ENCODE measurements at places on chromosomes 3 and 15. TPM values are rescaled to one million over a fixed set of nuclear protein-coding genes. Genes with fewer than 3 reads are reported as not detected.

DNA sequence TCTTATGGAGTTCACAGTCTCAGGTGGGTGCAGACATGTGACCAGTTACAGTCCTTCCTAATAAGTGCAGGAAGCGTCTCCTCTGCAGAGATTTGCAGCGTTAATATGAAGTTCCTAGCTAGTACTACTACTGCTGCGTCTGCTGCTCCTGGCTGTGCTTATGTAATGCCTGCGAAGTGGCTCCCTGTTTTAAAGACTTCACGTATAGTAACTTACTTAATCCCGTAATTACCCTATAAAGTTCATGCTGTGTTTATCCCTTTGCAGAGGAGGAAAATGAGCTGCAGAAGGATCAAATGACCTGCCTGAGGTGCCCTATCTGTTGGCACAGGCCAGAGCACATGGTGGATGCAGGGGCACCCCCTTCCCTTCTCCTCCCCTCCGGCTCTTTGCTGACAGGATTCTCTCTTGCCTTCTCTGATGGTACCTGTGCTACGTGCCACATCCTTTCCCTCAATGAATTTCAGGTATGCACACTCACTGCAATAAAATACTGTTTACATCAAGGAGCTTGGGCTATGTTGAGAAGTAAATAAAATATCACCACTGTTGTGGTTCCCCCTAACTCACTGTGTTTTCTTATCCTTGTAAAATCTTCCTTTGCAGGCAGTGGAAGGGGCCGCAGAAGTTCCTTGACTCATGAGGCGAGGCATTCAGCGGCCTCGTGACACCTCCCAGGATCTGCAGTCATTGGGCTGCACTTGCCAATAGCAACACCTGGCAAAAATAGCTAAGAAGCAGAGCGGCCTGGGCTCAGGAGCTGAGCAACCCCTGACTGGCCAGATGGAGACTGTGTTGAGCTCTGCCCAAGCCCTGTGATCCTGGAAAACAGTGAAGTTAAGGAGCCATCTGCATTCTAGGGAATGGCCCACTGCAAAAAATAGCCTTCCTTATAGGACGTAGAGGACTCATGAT is 188.9 kb upstream of the ATP10A start:
- DNase-seq: no peak

GRCh38 chr3:149481056-149481455 is 6.6 kb downstream of the TM4SF4 start:
- DNase-seq: no peak

DNA sequence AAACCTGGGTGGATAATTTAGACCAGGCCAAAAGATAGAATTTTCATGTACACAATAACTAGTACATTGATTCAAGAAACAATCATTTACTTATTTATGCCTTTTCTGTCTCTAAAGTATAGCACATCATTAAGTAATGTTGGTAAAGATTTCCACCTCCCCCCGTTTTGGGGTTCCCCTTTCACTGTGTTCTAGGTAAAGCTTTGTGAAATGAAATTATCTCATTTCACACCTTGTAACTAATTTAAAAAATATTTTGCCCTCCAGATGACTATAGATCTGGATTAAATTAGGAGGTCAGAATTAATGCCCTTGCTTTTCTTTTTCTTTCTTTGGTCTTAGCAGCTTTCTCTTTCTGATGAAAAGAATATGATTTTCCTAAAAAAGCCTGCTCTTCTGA is 328.5 kb upstream of the TBC1D5 start:
- DNase-seq: no peak

DNA sequence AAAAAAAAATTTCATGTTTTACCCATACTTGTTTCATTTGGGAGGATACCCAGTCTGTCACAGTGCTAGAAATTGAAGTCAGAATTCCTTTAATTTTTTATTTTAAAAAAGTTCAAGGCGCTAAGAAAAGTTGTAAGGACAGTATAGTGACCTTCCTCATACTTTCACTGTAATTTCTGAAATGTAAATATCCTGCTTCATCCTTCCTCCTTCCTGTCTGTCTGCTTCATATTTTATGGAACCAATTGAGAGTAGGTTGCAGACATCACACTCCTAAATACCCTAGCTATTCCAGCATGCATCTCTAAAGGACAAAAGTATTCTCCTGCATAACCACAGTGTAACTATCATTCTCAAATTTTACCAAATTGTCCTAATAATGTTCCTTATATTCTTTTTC is 35.8 kb downstream of the CMTM8 start:
- DNase-seq: no peak

- no peak for DNase-seq
Observed at GRCh38 chr3:115469649-115470048, 153.7 kb upstream of the GAP43 start.

DNA sequence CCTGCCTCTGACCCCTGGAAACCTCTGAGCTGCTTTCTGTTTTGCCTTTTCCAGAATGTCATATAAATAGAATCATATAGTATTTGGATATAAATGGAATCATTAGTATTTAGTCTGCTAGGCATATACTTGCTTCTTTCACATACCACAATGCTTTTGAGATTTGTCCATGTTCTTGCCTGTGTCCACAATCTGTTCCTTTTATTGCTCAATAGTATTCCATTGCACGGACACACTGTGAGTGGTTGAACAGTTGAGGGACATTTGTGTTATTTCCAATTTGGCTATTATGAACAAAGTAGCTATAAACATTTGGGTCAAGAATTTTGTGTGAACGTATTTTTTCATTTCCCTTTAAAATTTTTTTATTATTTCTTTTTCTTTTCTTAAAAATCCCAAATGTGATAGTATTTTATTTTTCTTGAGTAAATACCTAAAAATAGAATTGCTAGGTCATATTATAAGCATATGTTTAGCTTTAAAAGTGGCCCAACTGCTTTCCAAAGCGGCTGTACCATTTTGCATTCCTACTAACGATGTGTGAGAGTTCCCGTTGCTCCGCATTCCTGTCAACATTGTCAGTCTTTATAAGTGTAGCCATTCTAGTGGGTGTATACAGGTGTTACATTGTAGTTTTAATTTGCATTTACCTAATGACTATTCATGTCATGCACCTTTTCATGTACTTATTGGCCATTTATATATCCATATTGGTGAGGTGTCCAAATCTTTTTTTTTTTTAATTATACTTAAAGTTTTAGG is 26.5 kb downstream of the WDR53 start:
- DNase-seq: no peak

GRCh38 chr3:53103397-53104296 is 26.6 kb downstream of the RFT1 start:
- DNase-seq: no peak

- DNase-seq: peak; percentile 49
Observed at GRCh38 chr15:42137461-42138261, 18.8 kb downstream of the PLA2G4F start.

DNA sequence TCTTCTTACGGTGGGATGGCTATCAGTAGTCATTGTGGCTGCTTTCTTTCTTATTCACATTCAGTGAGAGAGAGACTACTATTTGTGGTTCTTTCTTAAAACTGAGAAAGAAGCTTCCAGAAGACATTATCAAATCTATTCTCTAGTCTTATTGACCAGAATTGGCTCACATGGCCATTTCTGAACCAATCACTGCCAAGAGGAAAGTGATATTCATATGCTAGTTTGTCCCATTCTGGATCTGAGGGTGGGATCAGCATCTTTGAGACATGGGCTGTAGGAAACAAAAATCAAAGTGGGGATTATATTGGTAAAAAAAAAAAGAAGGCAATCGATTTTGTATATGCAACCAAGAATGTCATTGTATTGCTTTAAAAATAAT is 106.4 kb upstream of the RASGRP1 start:
- DNase-seq: no peak

DNA sequence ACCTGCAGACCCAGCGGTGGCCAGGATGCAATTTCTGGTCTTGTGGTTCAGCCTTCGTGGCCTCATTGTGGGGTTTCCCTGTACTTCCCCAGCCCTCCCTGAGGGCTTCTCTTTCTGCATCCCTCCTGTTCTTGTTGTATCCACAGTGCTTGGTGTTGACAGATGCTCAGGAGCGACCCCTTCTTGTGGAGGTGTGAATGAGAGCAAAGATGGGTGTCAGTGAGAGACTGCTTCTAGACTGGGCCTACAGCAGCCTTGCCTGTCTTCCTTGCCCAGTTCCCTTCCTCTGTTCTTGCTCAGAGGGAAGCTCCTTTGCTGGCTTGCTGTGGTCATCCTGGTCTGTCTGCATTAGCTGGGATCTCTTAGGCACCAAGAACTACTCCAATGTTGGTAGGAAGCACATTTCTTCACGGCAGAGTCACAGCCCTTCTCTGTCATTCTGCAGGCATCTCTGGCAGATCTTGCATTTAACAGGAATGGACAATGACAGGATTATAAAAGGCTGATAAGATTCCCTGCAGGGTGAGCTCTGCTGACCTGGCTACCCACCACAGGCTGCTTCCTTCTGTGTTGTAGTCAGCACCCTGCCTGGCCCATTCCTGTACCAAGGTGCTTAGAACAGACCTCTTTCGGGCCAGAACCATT is 317.8 kb upstream of the C2CD4B start:
- DNase-seq: no peak

DNA sequence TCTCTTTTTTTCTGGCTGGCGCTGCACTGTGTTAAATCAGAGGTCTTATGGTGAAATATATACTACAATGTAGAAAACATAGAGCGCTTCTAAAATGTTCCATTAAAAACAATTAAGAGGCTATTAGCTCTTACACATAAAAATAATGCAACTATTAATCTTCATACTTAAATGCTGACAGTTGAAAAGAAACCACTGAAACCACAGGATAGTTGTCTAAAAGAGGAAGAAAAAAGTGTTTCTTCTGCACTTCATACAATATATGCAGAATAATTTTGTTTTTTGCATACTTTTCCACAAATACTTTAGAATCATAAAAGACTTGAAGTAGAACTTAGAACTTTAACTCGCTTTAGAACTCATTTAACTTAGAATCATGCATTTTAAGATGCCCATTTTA is 170.5 kb downstream of the PYDC2 start:
- DNase-seq: no peak

DNA sequence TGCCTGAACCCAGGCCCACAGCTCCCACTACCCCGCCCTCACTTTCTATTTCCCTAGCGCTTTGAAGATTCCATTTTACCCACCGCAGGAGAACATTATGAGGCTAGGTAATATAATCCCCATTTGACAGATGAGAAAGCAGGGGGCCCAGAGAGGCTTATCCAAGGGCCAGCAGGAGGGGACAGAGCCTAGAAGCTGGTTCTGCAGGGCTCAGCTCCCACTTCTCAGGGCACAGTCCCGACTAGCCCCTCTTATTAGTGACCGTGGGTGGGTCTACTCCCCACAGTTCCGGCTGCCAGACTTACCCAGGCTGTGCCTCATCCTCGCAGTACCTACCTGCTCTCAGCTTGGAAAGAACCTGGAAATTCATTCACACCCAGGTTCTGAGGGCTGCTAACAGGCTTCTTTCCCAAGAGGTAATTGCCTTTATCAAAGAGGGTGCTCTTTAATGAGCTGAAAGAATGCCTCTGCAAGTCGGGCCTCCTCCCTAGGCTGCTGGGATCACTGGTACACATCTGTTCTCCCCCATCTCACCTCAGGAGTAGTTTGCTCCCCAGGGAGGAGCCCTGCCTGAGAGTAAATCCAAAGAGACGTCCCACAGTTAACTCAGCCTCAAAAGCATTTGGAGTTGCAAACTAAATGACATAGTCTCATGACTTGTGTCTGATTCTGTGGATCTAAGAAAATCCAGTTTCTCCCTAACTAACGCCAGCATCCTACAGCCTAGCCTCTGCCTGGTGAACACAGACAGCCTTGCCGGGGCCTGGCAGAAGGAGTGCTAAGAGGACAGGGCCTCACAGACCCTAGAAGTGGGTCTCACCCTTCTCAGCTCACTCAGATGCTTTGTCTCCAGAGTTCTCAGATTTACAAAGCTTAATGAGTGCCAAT is 125.0 kb downstream of the CHSY1 start:
- no peak for DNase-seq

DNA sequence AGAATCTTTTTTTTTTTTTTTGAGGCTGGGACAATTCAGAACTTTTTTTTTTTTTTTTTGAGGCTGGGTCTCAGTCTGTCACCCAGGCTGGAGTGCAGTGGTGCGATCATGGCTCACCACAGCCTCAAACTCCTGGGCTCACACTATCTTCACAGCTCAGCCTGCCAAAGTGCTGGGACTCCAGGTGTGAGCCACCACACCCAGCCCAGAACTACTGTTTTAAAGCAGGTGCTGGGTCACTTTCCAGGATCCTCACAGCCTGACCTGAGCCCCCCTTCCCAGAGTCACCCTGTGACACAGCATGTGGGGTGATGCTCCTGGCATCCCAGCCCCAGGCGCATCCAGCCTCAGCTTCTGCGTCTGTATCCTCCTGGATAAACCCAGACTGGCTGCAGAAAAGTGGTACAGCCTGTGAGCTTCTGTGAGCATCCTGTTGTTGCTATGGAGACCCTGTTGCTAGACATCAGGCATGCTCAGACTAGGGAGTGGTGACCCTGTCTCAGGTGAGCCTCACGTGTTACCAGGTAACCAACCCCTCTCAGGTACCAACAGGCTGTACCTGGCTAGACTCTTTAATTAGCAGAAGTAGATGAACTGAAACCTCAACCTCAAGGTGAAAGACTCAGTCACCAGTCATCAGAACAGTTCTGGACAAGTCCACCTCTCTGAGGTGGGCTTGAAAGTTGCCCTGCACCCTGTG is 15.0 kb downstream of the KLF13 start:
- DNase-seq: no peak

DNA sequence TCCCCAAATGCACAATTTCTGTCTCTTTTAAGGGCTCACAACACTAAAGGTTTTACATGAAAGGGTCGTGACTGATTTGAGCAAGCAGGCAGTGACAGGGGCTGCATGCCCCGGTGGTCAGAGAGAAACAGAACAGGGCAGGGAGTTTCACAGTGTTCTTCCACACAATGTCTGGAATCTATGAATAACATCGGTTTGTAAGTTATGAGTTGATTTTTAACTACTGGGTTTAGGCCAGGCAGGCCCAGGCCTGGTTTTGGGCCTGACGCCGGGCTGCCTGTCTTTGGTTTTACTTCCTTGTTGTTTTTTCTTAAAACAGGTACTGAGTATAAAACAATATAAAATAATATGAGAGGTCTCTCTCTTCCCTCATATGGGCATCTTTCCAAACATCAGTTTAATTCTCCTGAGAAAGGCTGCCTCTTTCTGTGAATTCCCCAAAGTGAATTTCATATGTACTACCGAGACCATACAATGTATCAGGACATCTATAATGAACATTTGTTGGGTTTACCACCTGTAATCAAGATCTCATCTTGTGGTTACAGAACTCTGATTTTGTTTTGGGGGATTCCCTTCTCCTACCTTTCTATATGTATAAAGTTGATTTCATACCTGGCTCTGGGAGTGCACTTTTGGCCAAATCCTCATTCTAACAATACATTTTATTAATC is 74.4 kb downstream of the CD200 start:
- no peak for DNase-seq

DNA sequence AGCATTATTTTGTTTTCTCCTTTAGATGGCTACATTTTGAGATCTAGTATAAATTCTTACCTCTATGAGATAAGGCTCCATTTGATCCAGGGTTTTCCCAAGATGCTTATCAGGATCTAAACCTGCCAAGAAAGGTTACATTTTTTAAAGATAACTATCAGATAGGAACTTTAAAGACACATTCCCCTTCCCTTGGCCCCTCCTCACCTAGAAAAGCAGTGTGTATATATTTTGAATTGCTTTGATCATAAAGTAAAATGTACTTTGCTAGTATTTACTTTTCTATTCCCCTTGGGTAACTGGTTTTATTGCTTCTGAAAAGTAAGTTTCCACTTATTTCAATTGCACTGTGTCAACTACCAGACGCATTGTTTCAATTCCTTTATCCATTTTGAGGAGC is 135.2 kb downstream of the DPH6 start:
- no peak for DNase-seq

THOC7 gene
- total RNA-seq: 32.9 TPM

APOD gene
- 5.2 TPM for total RNA-seq

MCF2L2 gene
- 37.1 TPM for total RNA-seq

IQCF5 gene
- not detected for total RNA-seq

ISLR gene
- total RNA-seq: 41.0 TPM

SUSD5 gene
- 1.5 TPM for total RNA-seq

GRAMD2A gene
- total RNA-seq: 0.36 TPM

TMED3 gene
- total RNA-seq: 32.3 TPM

All from cerebellum (tissue), 4 donors.